Kidney capillary endothelial cell (primary cell): ENCODE measurements at places on chromosomes 7 and 10.

DNA sequence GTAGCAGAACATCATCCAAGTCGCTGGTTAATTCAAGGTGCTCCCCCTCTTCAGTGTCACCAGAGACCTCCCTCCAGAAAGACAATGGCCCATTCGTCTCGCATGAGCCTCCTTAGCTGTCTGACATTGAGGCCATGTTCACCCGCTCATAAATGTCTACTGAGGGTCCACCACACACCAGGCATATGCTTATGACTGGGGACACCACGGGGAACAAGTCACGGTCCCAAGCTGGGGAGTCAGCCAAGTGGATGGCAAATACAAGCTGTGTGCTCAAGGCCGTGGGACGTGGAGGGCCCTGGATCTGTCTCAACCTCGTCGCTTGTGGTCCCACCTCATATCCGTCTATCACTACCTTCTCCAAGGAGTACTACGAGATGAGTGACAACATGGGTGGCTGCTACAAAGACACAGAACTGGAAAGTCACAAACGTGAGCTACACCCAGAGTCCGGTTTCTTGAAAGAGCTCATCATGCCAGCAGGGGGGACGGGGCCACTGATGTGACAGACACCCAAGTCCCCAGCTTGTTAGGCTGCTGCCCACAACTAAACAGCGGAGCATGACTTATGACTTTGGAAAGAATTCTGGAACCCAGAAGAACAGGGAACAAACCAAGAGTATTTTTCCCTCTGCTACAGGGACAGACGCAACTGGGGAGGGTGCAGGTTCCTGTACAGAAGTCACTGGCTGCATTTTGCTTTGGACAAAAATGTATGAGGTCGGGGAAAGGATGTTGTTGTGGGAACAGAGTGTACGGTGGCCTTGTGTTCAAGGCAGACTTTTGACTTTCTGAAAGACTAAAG lies 189.6 kb downstream of the COBL start:
- no peak for DNase-seq

GRCh38 chr10:125011926-125012705 lies 70.2 kb downstream of the ZRANB1 start:
- no peak for DNase-seq

GRCh38 chr7:74052628-74053027 lies 24.7 kb downstream of the ELN start:
- no peak for DNase-seq

DNA sequence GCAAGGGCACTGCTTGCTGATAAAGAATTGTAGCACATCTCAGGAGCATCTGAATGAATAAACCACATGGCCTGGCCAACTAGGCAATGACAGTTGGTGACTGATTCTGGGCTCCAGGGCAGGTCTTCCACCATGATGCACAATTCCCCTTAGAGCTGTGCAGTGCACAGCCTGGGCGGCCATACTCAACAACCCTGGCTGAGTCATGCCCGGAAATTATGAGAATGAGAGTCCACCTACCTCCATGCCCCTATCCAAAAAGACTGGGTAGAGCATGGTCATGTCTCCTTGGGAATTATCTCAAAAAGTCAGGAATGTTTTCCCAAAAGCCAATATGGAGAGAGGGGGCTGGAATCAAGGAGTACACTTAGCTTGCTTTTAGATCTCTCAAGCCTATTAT lies 425.6 kb downstream of the PLXNA4 start:
- no peak for DNase-seq

DNA sequence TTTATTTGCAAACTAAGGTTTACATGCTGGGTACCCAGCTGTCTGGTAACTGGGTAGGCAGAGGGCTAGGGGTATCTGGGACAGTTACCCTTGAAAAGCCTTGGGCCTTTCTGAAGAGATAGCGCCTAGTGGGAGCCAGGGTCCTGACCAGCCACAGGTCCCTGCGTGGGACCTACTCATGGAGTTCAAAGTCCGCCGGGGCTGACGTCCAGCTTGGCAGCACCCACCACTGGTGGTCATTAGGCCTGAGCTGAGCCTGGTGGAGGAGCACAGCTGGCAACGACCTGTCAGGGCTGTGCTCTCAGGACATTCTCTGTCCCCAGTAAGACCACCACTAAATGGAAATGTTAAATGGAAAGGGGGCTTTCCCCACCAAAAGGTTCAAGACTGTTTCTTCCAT lies 20.0 kb downstream of the GUSB start:
- DNase-seq, result no peak
